ENCODE measurements at places on chromosomes 1 and 21.

- no peak for DNase-seq
These were observed 12.7 kb upstream of the TSNAX start for GRCh38 chr1:231515748-231516147.

DNA sequence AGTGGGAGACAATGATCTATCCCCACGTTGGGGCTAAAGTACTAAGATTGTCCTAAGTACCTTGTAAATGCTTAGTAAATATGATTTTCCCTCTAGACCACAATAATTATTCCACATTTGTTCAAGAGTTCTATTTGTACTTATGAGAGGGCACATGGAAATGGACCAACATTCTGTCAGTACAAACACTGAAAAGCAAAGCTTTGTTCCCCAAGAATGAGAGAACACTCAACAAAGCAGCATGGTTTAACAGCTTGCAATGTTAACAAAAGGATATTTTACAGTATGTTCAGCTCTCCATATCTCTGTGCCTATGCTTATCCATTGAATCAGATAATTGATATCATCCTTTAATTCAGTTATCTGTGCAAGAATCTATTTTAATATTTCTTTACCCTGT lies 35.4 kb downstream of the RBM11 start:
- DNase-seq, result no peak

DNA sequence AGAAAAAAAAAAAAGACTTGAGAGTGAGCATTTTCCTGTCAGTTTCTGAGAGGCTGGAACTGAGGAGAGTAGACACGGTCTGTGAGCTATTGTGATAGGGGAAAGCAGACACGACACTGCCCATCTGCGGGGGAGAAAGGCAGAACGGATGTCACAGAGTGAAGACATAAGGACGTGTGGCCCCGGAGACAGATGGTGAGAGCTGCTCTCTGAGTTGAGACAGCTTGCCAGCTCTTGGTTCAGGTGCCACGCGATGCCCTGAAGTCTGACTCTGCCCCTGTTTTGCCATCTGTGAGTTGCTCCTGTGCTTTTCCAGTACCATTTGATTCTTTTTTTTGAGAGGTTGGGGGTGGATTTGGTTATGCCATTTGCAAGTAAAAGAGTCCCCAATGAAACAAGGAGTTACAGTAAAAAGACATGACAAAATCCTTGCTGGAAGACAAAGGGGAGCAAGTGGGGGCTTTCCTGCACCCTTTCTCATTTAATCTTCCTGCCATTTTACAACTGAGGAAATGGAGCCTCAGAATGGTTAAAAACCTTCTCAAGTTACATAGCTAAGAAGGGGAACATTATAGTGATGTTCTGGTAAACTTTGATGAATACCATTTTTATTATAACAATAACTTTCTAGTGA lies 128.9 kb upstream of the DNAH14 start:
- DNase-seq, result no peak

- DNase-seq, result no peak
These were observed 8.6 kb upstream of the SEMA4A start for GRCh38 chr1:156144742-156145141.

GRCh38 chr21:45923146-45923545 lies 58.4 kb upstream of the COL6A1 start:
- peak; percentile 83 for DNase-seq

GRCh38 chr1:193681422-193681821 lies 495.0 kb upstream of the B3GALT2 start:
- no peak for DNase-seq

DNA sequence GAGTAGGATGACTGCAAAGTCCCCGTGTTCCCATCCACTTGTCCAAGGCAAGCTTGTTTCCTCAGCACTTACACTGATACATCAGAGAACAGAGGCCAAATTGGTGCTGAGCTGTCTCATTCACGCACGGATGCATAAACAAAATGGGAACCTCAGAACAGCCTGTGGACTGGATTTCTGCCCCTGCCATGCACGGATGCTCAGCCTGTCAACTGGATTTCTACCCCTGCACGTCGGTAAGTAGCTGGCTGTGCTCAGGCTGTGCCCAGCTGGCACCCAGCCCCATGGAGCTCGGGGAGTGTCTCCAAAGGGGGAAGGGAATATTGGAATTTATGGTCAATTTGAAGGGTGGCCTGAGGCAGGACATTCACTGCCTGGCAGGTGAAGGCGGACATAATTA lies 40.8 kb upstream of the TMPRSS2 start:
- DNase-seq, result no peak

- no peak for DNase-seq
These were observed 17.5 kb downstream of the NEK7 start for GRCh38 chr1:198174297-198174696.

DNA sequence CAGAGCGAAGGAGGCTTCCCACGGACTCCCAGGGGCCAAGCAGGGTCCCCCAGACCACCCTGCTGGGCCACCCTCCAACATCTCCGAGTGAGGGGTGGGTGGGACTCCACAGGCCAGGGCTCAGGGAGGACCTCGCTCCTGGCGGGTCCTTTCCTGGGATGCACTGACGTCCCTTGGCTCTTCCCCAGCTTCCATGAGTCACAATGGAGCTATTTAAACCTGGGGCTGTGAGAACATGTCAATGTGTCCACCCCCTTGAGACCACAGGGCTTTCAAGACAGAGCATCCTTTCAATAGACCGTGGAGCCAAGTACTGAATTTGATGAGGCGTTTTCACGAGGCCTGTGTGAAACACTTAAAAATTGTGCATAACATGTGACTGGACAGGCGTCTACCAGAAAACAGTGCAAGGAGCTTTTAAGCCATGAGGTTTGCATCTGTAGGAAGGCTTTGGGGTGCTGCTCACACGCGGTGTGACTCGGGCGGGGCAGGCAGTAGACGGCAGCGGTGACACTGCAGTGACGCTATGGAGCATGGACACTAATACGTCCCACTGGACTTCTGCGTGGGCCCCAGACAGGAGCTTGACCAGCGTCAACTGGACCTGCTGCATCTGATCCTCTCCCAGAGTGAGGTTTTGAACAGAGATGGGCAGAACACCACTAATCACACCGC lies 24.1 kb upstream of the NPHP4 start:
- peak; percentile 47 for DNase-seq

DNA sequence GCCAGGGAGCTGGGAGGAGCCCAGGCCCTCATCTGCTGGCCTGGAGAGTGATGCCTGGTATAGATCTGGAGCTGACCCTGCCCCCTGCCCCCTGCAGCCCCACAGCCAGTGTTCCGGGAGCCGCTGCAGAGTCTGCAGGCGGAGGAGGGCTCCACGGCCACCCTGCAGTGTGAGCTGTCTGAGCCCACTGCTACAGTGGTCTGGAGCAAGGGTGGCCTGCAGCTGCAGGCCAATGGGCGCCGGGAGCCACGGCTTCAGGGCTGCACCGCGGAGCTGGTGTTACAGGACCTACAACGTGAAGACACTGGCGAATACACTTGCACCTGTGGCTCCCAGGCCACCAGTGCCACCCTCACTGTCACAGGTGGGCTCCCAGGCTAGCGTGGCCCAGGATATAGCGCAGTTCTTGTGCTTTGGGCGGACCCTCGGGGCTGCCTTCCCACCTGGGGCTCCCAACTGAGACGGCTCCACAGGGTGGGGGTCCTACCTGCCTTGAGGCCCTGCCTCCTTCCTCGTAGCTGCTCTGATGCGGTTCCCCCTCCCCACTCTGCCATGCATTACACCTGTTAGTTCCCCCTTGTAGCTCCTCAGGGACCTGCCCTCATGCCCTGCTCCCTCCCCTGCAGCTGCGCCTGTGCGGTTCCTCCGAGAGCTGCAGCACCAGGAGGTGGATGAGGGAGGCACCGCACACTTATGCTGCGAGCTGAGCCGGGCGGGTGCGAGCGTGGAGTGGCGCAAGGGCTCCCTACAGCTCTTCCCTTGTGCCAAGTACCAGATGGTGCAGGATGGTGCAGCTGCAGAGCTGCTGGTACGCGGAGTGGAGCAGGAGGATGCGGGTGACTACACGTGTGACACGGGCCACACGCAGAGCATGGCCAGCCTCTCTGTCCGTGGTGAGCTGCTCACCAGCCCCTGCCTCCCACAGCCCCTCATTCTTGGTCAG lies 98.7 kb downstream of the OBSCN start:
- DNase-seq, result no peak

DNA sequence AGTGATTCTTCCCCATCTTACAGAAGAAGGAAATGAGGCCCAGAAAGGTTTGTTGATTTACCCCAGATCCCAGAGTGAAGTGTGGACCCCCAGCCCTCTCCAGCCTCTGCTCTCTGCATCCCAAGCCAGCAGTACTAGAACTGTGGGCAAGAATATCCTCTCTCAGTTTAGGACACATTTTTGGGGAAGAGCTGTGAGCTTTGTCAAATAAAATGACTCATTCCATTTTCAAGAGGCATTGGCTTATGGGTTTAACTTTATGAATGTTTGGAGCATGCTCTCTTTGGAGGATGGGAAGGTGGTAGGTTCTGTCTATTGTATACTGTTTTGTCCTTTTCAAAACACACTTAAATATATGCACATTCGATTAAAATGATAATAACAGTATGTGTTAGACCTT lies 70.6 kb upstream of the CNTN2 start:
- DNase-seq, result no peak

- DNase-seq, result peak; percentile 49
These were observed 1.0 kb upstream of the DCAF6 start for GRCh38 chr1:167935216-167936067.

GRCh38 chr1:185315445-185316071 lies 1.5 kb downstream of the IVNS1ABP start:
- DNase-seq, result peak; percentile 21

DNA sequence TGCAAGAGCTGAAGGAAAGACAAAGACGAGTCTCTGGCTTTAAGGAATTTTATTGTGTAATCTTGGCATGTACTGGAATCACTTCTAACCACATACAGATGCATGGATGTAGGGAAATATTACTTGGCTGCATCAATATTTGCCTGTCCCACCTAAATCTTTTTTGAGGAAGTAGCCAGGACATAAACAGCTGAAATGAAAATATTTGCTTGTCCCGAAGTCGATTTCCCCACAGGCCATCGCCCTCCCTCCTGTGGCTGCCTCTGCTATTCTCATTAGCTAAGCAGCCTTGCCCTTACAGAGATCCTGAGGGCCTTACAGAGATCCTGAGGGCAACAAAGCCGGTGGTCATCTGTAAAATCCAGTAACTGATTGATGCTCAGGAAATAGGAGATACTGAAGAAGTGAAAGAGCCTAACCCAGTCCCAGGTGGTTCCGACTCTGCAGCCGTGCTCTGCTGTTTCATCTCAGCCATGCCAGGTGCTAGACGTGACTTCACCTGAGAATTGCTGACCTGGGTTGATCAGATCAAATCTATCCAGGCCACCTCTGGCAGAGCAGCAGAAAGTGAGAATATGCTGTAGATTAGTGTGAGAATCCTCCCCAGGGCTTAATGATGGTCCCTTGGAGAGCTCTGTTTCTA lies 25.5 kb downstream of the MAN1C1 start:
- peak; percentile 76 for DNase-seq

- DNase-seq, result no peak
These were observed 179.0 kb upstream of the PLD5 start for GRCh38 chr1:242703467-242703866.

DNA sequence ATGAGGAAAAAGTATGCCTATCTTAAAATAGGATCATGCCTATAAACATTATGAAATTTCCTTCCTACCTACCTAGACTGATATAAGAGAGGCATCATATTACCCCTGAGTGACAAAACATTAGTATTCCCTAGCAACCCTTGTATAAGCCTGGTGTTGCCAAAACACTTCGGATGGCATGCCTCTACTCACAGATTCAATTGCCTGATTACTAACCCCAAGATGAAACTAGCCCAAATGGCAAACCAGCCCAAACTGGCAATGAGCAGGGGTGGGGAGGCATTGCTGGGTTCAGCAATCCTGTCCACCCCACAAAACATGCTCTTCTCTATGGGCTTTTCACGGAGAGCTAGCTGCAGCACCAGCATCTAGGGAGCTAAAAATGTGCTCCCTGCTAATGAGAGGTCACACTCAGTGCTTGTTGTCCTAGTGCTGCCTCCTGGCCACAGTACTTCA lies 13.9 kb downstream of the PALMD start:
- DNase-seq, result peak; percentile 27

DNA sequence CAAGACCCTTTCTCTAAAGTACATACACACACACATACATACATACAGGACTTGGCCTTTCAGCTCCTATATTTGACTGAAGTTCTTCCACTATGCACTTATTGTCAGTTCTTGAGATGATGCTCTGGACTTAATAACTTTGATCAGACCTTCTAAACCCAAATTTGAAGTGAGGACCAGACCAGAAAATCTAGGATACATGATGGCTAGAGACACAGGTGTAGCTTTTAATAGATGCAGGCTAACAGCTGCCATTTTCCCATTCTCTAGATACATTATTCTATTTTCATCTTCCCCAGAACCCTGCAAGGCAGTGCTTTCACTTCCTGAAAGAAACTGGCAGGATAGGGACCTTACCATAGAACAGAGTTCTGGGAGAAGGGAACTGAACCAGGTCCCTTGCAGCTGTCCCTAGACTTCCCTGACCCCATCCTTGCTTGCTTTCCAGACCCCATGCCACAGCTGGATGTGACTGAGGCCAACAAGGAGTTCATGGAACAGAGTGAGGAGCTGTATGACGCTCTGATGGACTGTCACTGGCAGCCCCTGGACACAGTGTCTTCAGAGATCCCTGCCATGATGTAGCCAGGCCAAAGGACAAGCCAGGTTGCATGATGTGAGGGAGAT lies 14.9 kb upstream of the RAB42 start:
- DNase-seq, result no peak

DNA sequence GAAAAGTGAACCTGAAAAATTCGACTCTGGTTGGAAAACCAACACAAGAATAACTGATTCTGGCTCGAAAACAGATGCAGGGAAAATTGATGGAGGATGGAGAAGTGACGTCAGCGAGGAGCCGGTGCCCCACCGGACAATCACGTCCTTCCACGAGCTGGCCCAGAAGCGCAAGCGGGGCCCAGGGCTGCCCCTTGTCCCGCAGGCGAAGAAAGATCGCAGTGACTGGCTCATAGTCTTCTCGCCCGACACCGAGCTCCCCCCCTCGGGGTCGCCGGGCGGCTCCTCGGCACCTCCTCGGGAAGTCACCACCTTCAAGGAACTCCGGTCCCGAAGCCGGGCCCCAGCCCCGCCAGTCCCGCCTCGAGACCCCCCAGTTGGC lies 1.9 kb downstream of the RUSC1 start:
- DNase-seq, result peak; percentile 48

DNA sequence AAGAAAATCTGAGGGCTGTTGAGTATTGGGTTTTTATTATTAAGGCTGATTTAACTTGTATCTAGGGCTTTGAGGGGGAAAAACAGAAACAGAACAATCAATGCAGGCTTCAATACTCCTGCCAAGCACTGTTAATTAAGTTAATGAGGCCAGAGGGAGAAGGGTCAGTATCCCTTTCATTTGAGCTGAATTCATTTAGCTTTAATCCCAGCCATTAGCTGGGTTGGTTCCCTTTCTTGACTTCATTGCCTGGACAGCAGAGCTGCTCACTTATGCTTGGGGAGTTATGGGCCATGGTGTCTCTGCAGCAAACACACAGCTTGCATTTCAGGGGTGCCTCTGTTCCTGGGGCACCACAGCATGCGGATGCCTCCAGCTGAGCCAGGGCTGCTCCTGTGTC lies 16.3 kb downstream of the TLR5 start:
- DNase-seq, result no peak

DNA sequence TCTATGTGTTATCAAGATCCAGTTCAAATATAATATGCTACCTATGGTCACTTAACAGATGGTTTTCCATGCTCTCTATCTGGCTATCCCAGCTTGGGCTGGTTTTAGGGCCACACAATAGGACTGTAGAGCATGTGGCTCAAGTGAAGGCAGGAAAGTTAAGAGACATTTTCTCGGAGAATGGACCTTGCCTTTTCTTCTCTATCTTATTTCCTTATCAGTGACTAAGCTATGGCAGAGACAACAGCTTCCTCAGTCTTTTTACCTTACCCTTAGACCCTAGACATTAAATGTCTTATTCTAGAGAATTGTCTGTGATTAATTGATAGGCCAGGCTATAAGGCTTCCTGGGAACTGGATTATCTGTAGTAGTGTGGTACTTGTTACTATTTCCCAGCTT lies 28.1 kb downstream of the CD101 start:
- DNase-seq, result no peak

Data from cardiac muscle cell (in vitro differentiated cells and primary cell).